Thoracic aorta (tissue), 2 donors: ENCODE measurements at places on chromosomes 6 and 20.

DNA sequence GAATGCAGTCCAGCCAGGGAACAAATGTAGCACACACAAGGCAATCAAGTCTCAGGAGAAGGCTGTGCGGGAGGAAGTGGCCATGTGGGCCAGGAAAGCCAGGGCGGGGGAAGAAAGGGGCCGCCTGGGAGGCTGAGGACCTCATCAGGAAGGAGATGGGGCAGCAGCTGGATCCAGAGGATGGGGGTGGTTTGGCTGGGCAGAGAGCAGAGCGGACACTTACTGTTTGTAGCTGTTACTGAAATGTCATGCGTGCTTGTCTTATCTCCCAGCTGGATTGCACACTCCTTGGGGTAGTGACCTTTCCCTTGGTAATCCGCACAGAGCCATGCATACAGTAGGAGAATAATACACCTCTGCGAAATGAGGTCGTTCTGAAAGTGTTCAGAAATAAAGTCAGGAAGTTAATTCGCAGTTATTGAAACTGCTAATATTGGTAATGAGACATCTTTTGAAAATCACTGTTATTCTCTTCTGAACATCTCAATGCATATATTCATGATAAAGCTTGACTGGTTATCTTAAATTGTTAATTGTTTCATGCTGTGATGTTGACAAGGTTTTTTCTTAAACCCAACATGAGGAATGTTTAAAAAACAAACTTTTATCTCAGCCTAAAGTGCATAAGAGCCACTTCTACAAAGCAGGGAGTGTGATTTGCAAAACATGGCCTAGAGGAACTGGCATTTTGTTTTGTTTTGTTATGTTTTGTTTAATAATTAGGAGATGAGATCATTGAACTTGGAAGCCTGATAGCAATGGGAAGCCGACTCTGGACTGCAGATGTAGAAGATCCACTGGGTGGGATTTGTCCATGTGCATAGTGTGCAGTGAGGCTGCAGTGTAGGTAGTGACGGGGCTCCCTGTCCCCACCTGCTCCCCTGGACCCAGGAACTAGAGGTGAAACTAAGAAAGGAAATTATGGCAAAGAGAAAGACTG is 18.0 kb upstream of the MAP3K4 start:
- DNase-seq = no peak

DNA sequence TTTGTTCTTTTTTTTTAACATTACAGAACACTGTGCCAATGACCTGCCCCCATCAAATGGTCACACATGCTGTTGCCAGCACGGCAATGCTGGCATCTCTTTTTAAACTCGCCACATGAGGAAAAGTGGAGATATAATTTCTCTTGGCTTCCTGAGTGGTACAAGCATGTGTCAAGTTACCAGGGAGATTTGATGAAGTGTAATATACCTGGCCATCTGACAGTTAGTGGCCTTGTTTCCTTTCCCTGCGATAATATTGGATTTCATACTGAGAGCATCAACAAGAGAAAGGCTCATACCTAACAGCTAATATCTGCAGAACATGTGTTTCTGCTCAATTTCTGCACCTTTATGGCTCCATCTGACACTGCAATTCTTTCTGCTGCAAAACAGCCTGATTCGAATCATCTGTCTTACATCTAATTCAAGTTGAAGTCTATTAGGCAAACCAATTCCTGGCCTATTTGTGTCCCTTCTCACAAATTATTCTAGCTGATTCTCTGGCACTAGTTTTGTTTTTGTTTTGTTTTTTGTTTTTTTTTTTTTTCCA is 519.5 kb downstream of the PREX1 start:
- no peak for DNase-seq

DNA sequence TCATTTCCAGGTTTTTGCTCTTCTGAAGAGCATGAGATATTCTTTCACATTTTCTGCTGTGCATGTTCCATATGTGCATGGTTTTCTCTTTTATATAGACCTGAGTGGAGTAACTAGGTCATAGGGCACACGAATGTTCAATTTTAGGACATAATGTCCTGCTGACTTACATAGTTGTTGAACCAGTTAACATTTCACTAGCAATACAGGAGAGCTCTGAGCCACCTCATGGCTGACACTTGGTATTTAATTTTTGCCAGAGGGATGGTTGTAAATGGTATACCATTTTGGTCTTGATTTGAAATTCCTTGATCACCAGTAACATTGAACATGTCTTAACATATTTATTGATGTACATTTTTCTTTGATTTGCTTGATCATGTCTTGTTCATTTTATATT is 38.3 kb downstream of the IGF2R start:
- DNase-seq = no peak

DNA sequence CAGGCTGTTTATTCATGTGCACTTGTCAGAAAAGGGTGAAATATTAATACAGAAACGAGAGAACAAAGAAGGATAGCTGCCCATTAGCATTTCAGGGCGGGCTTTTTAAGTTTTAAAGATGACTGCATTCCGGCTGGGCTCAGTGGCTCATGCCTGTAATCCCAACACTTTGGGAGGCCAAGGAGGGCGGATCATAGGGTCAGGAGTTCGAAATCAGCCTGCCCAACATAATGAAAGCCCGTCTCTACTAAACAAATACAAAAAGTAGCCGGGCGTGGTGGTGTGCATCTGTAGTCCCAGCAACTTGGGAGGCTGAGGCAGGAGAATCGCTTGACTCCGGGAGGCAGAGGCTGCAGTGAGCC is 130.5 kb downstream of the HFE start:
- DNase-seq = no peak

DNA sequence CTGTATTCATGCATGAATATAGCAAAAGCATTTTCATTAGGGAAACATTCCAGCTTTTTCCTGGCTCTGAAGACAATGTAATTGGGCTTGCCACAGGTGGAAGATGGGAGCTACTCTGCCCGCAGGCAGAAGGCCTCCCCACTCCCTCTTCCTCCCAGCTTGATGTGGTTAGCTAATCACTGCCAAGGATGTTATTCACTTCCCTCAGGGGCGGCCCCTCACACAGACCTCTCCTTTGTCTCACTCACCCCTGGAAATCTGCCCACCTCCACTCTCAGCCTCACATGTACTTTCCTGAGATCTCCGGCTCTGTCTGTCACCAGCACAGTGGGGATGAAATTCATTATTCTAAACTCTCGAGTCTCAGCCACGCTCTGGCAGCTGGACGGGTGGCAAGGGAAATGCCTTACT is 100.7 kb downstream of the ANKRD60 start:
- DNase-seq = no peak

DNA sequence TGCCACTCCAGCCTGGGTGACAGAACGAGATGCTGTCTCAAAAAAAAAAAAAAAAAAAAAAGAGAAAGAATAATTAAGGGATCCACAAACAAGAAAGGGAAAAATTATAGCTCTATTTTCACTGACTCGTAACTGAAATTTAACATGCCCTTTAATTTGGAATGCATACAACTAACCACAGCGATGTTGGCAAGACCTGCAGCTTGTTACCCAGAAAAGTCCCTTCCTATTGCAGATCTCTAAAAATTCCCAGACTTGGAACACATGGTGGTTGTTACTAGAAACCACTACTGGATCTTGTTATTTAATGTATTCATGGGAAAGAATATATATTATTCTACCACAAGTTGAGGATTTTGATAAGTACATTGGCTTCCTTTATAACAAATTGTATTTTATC is 27.8 kb upstream of the SMIM28 start:
- DNase-seq = no peak

GRCh38 chr6:81561071-81561564 is 191.4 kb downstream of the TENT5A start:
- DNase-seq = no peak
